ENCODE measurements at places on chromosomes 4 and X. TPM values are rescaled to one million over a fixed set of nuclear protein-coding genes. Genes with fewer than 3 reads are reported as not detected.

GRCh38 chr4:39763714-39764572 is 66.0 kb downstream of the UBE2K start:
- no peak for DNase-seq

- no peak for DNase-seq
These were observed 132.1 kb downstream of the SPRY1 start for GRCh38 chr4:123528501-123529277.

GRCh38 chr4:122764821-122765215 is 32.3 kb downstream of the BBS12 start:
- no peak for DNase-seq

DNA sequence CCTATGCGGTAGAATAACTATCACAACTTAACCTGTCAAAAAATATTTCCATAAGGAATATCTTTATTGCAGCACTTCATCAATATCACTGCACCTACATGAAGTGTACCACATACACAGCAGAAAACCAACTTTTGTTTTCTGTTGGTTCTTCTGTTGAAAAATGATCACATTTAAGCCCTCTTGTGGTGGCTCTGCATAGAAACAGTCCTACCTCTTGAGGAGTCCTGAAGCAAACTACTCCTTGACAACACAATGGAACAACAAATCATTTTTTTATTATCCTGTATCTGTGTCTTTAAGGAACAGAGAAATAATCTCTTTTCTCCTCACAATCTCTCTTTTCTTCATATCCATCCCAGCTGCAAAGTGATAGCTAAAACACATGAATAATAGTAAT is 39.8 kb upstream of the ATOH1 start:
- no peak for DNase-seq

The YIPF7 gene
- not detected for total RNA-seq

All from CD8-positive, alpha-beta memory T cell (primary cell).